NAMALWA (cell line): ENCODE measurements at places on chromosomes 5 and 9.

DNA sequence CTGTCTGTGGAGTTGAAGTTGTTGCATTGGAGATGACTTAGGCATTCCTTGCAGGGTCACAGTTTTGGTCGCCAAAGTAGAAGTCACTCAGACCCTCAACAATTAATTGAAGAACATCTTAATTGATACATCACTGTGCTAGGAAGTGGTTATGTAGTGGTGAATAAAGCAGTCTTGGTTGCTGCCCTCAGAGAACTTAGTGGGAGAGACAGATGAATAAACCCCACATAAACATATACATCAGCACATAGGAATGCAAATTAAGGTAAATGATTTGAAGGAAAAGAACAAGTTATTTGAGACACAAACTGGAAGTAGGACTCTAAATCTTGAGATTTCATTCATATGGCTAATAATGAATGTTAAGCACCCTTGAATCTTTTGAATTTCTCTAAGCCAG is 25.7 kb downstream of the FAM174A start:
- no peak for DNase-seq

- no peak for DNase-seq
Observed at GRCh38 chr9:111599092-111599954, at the start of gene PTGR1. Gene PTGR1 (minus strand): TSS chr9:111599647. CDS start chr9:111597422, 2,225 bp downstream.

GRCh38 chr5:639584-640213 is 27.6 kb downstream of the CEP72 start:
- no peak for DNase-seq

DNA sequence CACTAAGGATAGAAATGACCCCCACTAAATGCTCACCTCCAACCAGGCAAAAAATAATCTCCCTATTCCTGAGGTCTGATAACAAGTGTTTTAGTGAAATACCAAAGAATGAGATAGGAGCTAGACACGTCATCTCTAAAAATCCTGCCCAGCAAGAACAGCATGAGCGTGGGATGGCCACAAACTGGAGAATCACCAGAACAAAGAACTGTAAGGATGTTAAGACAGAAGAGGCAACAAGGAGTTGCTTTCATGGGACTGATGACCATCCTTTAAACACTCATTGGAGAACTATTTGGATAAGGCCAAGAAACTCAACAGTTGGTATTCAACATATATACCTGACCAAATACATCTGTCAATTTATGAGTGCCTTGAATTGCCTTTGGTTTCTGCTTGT is 113.7 kb downstream of the RASEF start:
- no peak for DNase-seq

GRCh38 chr9:133733796-133734533 is 4.2 kb downstream of the SARDH start:
- DNase-seq, result no peak

- no peak for DNase-seq
Observed at GRCh38 chr9:38213631-38214299, 144.7 kb upstream of the SHB start.

DNA sequence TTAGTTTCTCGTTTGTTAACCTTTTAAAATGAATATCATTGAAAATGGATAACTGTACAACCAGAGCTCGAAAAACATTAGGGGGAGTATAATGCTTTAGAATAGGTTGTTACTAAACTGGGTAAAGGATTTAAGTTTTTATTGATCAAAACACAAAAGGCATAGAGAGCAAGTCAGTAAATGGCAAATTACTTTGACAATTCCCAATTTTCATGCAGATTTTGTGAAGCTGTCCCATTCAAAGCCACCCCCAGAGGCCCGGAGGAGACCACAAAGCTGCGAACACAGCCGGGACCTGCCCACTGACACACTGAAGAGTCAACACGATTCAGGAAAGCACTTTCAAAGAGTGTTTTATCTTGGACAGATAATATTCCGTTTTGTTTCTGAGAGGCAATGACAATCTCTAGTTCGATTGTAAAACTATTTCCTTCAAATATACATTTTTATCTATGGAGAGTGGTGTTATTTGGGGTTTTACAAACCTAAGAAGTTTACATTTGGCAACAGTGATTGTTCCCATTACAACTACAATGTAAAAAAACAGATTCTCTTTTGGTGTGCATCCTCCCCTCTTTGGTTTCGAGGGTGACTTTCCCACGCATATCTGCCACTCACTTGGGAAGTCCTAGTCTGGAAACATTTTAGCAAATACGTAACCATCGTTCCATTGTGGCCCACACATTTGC is 182.6 kb upstream of the TBCA start:
- no peak for DNase-seq

- no peak for DNase-seq
Observed at GRCh38 chr5:156497804-156498208, 170.8 kb downstream of the SGCD start.

GRCh38 chr9:75552941-75553340 is 337.5 kb upstream of the PCSK5 start:
- no peak for DNase-seq
